ENCODE measurements at places on chromosomes 7 and 10. TPM values are rescaled to one million over a fixed set of nuclear protein-coding genes. Genes with fewer than 3 reads are reported as not detected.

The GOLGA7B gene
- 0.19 TPM for total RNA-seq

The CLDN4 gene
- 0.16 TPM for total RNA-seq

DNA sequence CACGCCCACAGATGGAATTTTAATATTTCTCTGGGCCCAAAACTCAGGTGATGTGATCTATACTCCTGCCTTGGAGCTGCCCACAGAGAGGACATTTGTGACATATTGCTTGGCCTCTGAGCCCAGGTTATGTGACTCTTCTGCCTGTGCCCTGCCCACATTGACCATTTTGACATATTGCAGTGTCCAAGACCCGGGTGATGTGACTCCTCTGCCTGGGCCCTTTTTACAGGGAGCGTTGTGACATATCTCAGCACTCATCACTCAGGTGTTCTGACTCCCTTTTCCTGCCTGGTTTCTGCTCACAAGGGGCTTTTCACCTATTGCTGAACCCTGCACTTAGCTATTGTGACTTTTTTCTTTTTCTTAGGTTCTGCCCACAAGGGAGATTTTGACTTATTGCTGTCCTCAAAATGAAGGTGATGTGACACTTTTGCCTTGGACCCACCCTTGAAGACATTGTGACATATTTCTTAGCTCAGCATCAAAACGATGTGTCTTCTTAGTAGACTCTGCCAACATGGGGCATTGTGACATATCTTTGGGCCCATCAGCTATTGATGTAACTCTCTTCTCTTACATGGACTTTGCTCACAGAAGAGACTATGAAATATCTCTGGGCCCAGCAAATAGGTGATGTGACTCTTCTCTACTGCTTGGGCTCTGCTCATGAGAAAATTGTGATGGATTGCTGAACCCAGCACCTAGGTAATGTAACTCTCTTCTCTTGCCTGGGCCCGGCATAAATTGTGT is 11.0 kb upstream of the ZNF107 start:
- no peak for DNase-seq

GRCh38 chr10:97135464-97135863 is 50.3 kb downstream of the SLIT1 start:
- DNase-seq, result no peak

GRCh38 chr10:33749790-33750189 is 415.3 kb upstream of the NRP1 start:
- DNase-seq, result no peak

DNA sequence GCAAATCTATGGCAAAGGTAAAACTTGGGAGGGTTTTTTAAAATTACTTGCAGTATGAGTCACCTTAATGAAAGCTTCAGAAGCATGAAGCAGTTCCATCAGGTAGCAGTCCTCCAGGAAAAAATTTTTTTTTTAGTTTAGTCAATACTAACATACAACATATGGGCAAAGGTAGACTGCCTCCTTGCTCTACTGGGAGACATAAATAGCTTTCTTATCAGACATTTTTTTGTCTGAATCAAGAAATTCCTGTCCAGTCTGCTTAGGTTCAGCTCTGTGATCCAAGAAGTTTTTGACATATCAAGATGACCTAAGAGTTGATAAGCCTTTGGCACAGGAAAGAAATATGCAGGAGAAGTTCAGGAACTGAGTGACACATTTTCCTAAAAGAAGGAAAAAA is 171.5 kb upstream of the TCF7L2 start:
- DNase-seq, result no peak

GRCh38 chr10:49733866-49734265 is 28.3 kb downstream of the OGDHL start:
- DNase-seq, result no peak

- DNase-seq, result no peak
These were observed 55.8 kb upstream of the ITGA8 start for GRCh38 chr10:15775513-15775912.

DNA sequence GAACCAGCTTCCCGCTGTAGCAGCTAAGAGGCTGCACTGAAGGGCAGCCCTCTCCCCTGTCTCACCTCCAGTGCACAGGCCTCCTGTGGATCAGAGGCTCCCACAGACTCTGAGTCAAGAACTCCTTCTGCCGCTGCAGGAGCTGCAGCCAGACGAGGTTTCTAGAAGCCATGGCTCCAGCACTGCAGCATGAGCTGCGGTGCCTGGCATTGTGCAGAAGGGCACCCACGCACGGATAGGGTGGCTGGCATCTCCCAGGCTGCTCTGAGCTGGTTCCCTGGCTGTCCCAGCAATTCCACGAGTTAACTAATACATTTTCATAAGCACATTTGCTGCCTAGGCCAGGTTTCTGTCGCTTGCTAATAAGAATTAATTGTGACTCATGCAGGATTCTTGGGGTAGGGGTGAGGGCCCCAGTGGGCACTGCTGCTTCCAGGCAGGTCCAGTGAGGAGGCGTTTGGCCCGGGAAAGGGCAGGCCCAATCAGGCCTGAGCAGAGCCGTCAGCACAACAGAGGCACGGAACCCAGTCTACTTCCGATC is 594.2 kb downstream of the DNAJB6 start:
- DNase-seq, result no peak

- DNase-seq, result peak; percentile 81
These were observed 228.2 kb downstream of the GFRA1 start for GRCh38 chr10:116044801-116045248.

The BTAF1 gene
- total RNA-seq, result 14.7 TPM

The LIPF gene
- total RNA-seq, result not detected

The VAX1 gene
- total RNA-seq, result not detected

GRCh38 chr7:29300026-29300480 is 105.5 kb downstream of the CHN2 start:
- no peak for DNase-seq

DNA sequence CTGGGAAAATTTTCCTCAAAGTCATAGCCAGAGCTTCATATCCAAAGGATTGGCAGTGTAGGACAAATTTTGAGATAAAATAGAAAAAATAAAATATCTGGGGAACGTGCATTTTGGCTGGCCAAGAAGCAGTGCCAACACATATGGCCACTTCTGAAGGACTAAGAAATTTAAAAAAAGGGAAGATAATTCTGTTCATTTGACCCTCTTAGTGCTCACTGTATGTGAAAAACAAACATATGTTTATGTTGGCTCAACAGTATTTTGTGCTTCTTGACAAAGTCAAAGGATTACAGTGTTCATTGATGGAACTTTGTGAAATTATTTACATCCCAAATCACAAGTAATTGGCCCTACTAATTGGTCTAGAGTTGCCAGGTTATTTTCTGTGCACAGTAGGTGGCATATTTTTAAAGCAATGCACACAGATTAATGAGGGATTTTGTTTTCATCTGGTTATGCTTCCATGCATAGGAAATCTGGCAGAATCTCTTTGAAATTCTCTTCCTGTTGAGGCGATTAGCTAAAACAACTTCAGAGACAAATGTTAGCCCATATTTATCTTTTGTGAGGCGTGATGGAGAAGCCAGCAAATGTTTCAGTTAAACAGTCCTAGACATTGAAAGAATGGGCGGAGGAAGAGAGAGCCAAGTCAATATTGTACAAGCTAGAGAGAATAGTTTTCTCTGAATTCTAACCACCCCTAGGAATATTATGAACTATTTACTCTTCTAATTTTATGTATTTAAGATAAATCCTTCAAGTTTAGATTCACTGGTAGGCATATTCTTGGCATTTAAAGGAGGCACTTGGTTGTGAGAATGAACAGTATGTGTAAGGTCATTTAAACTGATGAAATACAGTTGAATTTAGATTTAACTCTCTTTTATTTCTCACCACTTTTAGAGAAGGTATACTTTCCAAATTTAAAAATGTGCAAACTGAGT is 237.7 kb upstream of the MBL2 start:
- no peak for DNase-seq

GRCh38 chr10:63767138-63767801 is 246.1 kb downstream of the REEP3 start:
- no peak for DNase-seq

DNA sequence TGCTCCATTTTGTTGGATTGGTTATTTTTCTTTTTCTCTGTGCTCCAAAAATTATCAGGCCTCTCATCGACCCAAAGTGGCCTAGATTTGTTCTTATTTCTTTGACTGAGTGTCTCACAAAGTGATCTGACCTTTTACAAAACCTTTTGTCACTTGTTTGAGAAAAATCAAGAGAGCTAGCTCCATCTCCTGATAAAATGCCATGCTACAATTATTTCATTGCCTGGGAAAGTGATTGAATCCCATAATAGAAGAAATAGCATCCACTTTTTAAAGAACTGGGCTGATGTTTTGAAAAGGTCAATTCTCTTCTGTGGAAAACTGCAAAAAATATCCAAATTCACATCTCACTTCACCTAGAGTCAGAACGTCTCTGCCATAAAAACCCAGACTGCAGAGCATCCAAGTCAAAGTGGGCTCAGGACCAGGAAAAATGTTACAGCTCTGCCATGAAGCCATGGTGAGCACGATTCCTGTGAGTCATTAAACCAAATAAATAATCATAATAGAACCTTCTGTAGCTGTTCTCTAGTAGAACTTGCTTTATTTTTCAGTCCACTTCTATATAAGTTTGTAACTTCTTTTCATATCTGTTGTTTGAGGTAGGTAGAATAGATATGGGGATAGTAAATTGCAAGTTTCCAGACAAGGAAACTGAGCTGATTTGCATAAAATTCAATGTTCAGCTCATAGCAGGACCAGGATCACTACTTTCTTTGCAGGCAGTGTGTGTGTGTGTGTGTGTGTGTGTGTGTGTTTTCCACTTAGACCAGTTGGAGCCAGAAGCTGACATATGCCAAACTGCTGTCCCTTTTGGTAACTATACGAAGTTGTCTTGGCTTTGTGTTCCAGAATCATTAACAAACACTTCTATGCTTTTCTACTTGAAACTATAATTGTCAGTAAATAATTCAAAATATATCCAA is 632.5 kb upstream of the ANKRD30A start:
- no peak for DNase-seq

DNA sequence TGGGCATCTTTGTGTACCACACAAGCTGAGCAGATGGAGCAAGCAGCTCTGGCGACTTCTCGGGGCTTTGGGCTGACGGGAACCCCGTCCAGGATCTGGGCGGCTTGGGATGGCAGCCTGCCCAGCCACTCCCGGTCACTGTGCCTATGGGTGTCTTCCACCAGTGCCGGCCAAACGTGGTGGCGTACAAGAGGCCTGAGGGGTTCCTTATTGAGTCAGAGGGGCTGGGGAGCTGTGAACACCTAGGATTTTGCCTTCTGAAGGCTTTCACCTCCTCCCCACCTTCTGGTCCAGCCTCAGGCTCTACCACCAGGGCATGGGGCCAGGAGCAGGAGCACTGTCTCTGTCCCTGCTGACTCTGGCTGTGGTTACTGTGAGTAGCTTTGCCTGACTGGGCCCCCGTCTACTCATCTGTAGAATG is 71.8 kb upstream of the PPIF start:
- DNase-seq, result peak; percentile 79

The CISD1 gene
- total RNA-seq, result 134 TPM

The HOXA7 gene
- total RNA-seq, result 5.3 TPM

GRCh38 chr7:129066290-129067131 is 11.6 kb upstream of the TNPO3 start:
- DNase-seq, result no peak

DNA sequence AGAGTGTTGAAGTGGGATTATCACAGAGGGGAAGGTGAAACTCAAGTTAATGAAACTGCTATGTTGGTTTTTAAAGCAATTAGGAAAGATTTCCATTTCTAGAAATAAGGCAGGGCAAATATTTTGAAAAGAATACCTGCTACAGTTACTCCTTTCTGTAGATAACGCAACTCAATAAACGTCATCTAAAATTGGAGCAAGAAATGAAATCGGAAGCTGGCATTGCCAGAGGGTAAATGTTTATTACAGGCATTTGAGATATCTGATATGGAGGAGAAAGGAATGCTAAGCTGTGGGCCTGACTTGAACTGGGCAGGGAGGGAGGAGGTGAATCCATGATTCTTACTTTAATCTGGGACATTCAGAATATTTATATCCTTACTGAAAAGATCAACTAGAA is 217.0 kb upstream of the ADARB2 start:
- DNase-seq, result no peak

GRCh38 chr7:134248196-134248595 is 68.5 kb downstream of the SLC35B4 start:
- DNase-seq, result no peak

DNA sequence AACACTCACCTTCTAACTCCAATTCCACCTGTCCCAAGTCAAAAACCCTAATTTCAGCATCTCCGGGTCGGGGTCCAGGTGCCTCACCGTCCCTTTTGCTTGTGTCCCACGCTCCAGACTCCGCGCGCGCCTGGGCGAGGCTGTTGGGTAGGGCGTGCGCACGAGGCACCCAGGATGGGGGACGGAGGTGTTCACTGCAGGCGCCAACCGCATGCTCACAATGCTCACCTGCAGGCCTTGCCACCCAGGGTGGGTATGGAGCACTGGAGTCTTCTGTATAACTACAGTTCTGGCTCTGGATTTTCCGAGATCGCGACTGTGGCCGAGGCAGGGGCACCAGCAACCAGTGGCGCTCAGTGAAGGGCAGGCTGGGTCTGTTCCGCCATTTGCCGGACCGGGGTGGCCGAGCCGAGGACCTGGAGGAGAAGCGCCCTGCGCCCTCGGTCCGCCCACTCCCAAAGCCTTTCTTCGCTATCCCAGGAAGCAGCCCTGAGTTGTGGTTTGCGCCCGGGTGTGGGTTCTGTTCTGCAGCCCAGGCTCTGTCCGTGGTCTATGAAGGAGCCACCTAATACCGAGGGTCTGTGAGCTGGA is 8.7 kb downstream of the FAM200A start:
- DNase-seq, result no peak

GRCh38 chr10:84825330-84825729 is 496.9 kb downstream of the CCSER2 start:
- no peak for DNase-seq

DNA sequence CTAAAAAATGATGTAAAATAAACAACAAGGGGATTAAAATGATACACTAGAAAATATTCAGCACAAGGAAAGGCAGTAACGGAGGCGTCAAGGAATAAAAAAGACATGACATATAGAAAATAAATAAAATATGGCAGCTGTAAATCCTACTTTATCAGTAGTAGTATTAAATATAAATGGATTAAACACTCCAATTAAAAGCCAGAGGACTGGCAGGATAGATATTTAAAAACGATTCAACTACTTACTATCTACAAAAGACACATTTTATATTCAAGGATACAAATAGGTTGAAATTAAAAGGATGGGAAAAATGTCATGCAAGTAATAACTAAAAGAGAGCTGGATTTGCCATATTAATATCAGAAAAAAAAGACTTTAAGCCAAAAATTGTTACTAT is 43.2 kb downstream of the FZD1 start:
- DNase-seq, result no peak

GRCh38 chr10:122487174-122487765 is 25.9 kb downstream of the HTRA1 start:
- DNase-seq, result no peak

GRCh38 chr10:43131256-43131655 is 7.0 kb upstream of the CSGALNACT2 start:
- no peak for DNase-seq

DNA sequence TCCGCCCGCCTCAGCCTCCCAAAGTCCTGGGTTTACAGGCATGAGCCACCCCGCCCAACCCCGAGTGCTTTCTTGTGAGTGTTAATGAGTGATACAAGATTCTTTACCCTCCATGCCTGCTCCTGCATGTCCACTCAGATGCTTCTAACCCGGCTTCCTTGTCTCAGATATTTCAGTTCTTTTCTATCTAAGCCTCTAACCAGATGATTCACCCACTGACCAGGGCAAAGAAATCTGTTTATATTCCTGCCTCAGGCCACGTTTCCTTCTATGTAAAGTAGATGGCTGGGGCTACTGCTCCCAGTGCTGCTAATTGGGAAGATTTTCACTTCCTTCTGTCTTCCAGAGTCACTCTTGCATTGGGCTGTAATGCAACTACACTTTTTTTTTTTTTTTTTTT is 395.1 kb upstream of the ANKRD30A start:
- no peak for DNase-seq

The HHEX gene
- total RNA-seq, result 1.7 TPM

All from psoas muscle (tissue), 8 donors.